NCI-H1930 (cell line): ENCODE measurements at places on chromosomes 2 and 18.
A peak's percentile ranks its signal among the peaks of the same experiment; 100 is the strongest.

DNA sequence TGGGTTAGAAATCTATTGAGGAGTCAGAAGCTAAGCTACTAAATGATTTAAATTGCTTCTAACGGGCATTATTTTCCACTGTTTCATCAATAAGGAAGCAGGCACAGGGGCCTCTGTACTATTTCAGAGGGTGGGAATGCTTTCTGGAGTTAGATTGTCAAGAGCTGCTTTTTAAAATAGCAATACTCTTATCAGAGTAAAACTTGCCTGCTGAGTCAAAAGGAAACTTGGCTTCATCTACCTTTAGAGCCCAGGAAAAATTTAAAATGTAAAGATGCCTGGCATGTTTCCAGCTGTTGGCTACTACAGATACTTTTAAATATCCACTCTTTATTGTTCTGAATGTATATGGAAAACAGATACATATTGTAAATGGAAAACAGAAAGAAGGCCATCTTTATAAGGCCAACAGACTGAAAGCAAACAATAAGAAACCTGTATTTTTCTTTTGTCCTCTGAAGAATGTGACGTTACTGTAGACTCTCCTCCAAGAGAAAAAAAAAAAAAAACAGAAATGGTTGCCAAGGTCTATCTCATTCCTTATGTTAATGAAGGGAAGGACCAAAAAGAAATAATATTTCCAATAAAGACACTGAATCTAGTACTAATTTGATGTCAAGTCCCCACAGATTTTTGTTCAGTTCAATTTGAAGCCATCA is 79.1 kb downstream of the FIGN start:
- DNase-seq: no peak

DNA sequence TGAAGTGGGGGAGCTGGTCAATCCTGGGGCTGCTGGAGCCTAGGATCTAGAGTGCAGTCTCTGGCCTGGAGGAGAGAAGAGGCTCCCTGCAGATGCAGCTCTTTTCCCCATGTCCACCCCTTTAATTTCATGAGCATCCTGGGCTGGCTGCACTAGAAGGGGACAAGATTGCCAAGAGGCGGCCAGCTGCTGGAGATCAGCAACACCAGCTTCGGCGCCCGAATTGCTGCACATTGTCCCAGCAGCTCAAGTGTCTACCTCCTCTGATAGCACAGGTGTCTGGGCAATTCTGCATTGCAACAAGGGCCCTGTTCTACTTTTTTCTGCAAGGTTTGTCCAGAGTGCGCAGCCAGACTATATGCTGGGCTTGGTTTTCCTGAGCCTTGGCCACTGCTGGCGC is 125.7 kb downstream of the AGAP1 start:
- DNase-seq: no peak

DNA sequence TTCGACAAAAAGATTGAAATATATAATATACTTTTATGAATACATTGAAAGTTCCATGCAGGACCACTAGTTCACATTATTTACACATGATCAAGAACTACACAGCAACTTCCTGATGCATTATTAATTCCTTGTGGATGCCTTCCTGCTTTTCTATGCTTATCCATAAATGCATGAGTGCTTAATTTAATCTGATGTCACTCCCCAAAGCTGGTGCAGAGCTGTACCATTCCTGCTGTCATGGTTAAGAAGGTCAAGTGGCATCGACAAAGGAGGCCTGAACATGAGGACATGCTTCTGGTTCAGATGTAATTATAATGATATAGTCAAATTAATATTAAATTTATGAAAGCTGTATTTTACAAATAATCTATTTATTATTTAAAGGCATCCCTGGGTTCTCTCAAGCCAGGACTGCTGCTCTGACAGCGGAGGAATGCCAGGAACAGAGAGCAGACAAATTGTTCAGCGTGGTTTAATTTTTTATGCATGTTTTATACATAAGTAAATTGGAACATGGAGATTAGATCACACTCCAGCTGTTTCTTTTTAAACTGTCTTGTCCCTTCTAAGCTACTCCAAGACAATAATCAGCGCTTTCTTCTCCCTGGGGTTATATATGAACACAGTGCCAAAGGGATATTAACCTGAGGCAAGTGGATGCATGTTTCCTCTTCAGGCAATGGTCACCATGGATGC is 307.3 kb upstream of the CNTNAP5 start:
- no peak for DNase-seq

DNA sequence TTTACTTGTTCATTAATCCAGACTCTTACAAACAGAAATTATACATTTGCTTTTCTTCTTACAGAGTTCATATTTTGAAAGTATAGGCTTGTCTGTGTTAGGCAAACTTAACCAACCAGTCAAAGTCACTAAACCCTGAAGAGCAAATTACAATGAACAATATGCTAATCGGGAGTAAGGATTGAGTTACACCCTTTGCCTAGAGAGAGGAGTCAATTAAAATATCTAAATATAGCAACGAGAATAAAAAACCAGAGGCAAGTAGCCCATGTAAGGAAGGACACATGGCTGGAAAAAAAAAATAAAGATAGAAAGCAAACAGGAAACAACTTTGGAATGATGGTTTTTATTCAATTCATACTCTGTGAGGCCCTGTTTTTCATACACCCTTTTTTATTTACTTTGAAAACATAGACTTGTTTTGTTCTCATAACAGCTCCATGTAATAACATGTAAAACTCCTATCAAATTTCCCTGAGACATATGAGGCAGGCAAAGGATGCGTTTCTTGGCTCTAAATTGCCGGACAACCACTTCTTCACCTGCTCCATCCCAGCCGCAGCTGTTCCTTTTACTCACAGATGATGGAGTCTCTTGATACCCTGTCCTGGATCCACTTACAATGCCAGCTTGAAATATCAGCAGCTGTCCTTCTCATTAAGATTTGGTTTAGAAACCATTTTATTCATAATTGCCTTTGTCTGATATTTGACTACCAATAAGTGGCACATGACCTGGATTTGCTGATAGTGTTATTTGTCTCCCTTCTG is 767.7 kb upstream of the GCFC2 start:
- DNase-seq: no peak

DNA sequence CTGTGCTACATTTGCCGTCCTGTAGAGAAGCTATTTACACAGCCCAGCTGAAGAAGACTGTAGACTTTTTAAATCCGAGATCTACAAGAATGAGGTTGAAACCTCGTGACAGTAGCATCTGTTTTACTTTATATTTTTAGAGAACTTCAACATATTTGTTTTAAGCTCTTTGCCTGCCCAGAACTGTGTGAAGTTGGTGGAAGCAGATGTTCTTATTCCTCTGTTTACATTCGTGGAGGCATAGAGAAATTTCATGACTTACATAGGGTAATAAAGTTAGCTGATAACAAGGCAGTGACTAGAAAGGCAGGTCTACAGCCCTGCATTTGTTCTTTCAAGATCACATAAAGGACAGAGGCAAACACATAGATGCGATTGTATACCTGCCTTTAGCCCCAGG is 47.0 kb upstream of the MAP3K20 start:
- no peak for DNase-seq

DNA sequence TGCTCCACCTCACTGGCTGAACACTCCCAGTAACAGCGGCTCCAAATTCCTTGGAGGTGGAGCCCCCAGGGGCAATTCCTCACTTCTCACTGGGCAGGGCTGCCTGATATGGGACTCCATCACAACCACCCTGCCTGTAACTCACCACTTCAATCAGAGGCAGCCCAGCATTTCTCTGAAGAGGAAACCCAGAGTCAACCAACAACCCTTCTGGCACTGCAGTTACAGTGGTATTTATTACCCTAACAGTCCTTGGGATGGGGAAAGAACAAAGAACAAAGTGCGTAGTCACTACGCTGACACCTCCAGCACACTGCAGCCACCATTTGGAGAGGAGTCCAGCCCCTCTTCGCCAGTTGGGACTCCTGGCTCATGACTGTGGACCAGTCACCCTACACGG is 85.7 kb upstream of the GALNT13 start:
- no peak for DNase-seq

GRCh38 chr2:85744741-85745601 is 8.8 kb upstream of the ATOH8 start:
- no peak for DNase-seq

DNA sequence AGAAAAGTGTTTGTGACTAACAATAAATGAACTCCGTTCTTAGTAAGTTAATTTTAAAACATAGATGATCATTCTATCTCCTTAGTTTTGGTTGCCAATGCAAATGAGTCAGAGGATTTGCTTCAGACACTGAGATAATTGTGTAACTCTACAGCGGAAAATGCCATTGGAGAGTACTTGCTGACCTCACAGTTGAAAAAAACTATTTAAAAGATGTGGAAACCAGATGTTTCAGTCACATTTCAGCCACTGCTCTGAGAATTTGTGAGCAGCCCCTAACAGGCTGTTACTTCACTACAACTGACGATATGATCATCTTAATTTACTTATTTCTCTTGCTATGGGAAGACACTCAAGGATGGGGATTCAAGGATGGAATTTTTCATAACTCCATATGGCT is at the start of gene TNFAIP6:
TNFAIP6 (plus strand) TSS at position 234 of the 400 bp plus-strand sequence; CDS start at position 309, 75 bp downstream.
- no peak for DNase-seq

- DNase-seq: no peak
These were observed 13.4 kb downstream of the MYO3B start for GRCh38 chr2:170191166-170191866.

DNA sequence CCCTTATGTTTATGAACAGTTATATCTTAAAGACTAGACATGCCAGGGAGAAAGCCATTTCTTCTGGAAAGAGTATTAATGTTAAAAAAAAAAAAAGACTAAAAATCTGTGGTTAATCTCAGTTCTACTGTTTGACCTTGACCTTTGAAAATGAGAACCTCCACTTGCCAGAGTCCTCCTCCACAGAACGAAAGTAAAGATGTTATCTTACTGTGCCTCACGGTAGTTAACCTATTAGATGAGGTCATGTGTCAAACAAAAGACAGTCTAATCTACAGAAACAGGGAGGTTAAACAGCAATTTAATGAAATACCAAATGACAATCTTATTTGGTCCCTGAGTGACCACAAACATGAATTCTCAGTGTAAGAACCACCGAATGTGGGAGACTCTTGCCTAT is 51.2 kb downstream of the SLC14A2 start:
- no peak for DNase-seq

GRCh38 chr18:255171-255570 is 12.7 kb downstream of the THOC1 start:
- no peak for DNase-seq

DNA sequence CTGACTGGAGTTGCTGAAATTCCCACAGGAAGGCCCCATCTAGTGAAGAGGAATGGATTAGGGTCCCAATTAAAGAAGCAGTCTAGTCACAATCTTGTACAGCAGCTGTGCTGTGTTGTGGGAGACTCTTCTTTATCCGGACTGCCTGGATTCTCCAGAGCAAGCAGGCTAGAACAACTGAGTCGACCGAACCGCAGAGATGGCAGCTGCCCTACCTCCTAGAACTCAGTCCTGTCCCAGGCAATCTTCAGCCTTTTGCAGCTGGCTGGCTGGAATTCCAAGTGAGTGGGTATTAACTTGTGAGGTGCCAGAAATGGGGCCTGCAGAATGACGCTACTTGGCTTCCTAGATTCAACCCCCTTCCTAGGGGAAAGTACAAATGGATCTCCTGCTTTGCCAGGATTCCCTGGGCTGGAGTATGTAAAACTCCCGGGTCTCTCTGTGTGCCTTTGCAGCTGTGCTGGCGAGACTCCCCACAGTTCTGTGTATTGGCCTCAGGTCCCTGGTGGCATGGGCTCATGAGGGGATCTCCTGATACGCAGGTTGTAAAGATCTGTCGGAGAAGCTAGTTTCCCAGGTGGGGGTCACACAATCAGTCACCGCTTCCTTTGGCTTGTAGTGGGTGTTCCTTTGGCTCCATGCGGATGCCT is 1952.6 kb upstream of the LRRTM1 start:
- no peak for DNase-seq

DNA sequence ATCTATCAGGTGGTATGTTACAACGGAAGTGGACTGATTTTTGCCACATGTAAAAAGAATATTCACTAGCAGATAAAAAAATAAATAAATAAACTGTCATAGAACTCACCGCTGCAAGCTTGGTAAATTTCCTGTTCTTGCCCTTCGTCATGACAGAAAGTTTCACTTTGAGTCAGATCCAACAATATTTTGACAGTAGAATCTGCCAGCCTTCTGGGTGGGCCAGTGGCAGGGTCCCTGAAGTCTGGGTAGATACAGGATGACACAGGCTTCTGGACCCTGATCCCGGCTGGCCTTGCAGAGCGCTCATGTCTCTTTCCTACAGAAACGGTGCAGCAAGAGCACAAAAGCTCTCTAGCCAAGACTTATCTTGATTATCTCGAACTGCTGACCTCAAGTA is 97.8 kb upstream of the PMAIP1 start:
- no peak for DNase-seq

DNA sequence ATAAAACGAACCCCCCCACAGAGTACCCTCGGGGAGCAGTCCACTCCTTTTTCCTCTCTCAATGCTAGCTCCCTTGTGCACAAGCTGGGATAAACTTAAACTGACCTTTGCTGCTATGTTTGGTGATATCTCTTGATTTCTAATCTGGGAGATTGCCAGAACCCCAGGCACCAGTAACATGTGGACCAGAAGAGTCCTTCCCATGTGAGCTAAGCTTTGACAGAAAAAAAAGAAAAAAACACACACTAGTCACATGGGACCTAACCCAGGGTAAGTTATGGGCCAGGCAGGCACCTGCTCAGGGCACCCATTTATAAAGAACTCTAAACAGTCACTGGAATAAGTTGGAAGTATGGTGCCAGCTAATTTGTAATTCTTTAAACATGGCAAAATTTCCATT is 242.6 kb downstream of the EN1 start:
- DNase-seq: no peak

GRCh38 chr18:12362473-12363174 is 14.4 kb downstream of the AFG3L2 start:
- DNase-seq: no peak

DNA sequence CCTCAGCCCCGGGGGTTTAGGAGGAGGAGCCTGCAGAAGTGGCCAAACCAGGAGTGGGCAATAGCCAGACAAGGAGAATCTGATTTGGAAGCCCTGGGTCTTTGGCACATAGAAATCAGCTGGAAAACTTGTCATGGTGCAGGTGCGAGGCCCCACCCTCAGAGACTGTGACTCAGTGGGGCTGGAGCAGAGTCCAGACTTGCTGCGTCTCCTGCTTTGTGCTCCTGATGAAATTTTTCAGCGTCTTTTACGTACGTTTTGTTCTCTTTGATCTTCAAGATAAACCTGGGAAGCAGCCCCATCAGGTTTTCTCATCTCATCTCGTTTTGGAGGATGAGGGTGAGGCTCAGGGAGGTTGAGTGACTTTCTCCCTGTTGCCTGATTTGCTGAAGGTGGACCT is 114.1 kb downstream of the CABLES1 start:
- DNase-seq: no peak

- no peak for DNase-seq
These were observed 172.8 kb upstream of the RBMS1 start for GRCh38 chr2:160666154-160667060.

- DNase-seq: no peak
These were observed 129.0 kb upstream of the MYCN start for GRCh38 chr2:15811367-15811766.

- DNase-seq: no peak
These were observed 285.8 kb downstream of the TMX3 start for GRCh38 chr18:68429111-68429510.

GRCh38 chr2:162890690-162891311 is 52.2 kb upstream of the KCNH7 start:
- peak; percentile 51 for DNase-seq

GRCh38 chr2:217204358-217204757 is 344.5 kb upstream of the TNP1 start:
- no peak for DNase-seq
